ENCODE measurements at places on chromosomes 7 and 10. TPM values are rescaled to one million over a fixed set of nuclear protein-coding genes. Genes with fewer than 3 reads are reported as not detected.

Gene MMD2
- 5.2 TPM for total RNA-seq

- DNase-seq = no peak
Observed at GRCh38 chr10:129133856-129134255, 333.2 kb upstream of the MGMT start.

- no peak for DNase-seq
Observed at GRCh38 chr7:41809529-41809939, 106.6 kb upstream of the INHBA start.

DNA sequence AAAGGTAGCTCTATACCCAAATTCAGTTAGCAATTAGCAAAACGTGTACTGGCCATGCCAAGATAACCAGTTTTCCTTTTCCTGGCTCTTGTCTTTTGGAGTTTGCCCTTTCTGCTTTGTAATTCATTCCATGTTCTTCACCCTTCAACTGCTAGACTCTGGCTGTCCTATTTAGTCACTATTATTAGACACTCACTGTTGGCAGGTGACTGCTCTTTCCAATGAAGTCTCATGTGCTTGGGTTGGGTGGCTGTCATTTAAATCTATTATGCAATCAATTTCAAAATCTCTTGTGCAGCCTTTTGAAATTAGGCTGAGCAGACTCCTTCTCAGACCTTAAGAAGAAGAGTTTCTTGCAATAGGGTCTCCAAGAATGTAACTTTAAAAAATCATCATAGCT, 266.5 kb downstream of the GPR158 start:
- peak; percentile 47 for DNase-seq

DNA sequence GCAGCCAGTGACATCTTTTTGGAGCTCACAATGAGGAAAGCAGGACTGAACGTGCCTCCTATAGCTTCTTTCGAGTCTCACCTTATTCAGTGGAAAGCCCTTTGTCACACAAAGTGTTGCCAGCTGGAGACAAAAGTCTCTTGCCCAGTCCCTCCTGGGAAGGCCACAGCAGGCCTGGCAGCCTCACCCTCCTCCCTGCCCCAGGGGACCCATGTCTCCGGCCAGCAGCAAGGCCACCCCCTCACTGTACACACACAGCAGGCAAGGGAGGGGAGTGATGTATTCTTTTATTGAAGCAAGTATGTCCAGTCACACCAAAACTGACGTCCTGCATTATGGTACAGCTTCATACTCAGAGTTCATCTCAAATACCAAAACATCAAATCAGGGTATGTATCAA, 56.0 kb downstream of the CSGALNACT2 start:
- no peak for DNase-seq

Gene RARRES2
- total RNA-seq = 4.1 TPM

- no peak for DNase-seq
Observed at GRCh38 chr7:22216832-22217475, 140.0 kb downstream of the RAPGEF5 start.

DNA sequence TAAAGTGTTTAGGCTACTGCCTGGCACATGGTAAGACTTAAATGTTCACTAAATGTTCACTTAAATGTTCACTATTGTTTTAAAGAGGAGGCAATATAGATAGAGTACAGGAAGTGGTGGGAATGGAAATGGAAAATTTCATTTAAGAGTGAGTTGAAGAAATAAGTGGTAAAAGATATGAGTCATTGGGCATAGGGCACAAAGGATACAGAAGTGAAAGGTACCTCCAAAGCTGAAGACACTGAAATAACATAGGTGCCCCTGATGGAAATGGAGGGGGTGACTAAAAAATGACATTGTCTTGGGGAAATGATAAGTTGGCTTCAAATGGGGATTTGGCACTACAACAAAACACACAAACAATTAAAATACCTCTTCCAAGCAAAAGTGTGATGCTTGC, 5.2 kb upstream of the FRA10AC1 start:
- no peak for DNase-seq

GRCh38 chr7:140358024-140358411, 40.3 kb downstream of the SLC37A3 start:
- DNase-seq = no peak

- DNase-seq = no peak
Observed at GRCh38 chr10:28120795-28121194, 121.9 kb upstream of the ODAD2 start.

Gene GPC2
- total RNA-seq = 57.9 TPM

- DNase-seq = no peak
Observed at GRCh38 chr10:72322030-72322279, 32.8 kb downstream of the DNAJB12 start.

GRCh38 chr7:115106316-115106715, 184.4 kb downstream of the MDFIC start:
- DNase-seq = no peak

DNA sequence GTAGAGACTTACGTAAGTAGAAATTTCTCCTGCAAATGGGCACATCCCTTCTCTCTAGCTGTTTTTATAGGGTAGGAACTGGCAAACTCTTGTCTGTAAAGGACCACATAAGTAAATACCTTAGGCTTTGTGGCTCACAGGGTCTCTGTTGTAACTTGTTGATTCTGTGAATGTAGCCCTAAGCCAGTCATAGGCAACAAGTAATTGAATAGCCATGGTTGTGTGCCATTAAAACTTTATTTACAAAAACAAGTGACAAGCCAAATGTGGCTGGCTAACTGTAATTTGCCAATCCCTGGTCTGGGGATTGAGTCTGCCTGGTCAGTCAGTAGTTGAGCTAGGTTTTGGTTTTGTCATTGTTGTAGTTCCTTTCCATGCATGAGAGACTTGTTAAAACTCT, 5.3 kb upstream of the KLF6 start:
- no peak for DNase-seq

GRCh38 chr10:99459217-99459616, 28.8 kb upstream of the GOT1 start:
- DNase-seq = no peak

Gene CRYGN
- not detected for total RNA-seq

DNA sequence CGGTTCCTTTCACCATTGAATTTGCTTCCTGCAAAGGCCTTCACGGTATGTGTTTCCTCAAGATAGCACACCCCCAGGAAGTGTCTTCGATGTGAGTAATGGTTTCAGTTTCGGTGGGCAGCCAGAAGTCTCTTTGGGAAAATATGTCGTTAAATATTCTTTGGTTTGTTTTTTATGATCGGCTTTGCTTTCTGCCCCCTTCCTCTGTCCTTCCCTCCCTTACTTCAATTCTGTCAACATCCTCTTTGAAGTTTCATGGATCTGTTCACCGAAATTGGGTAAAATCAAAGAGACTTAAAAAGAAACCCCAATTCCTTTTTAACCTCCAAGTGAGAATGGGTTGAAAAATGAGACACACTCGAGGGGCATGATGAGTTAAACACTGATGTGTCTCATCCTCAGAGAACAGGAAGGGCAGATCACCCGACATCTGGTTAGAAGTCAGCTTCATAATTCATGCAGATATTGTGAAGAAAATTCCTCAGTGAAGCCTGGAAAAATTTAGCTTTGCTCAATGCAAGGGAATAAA, 170.8 kb upstream of the HABP2 start:
- DNase-seq = no peak

DNA sequence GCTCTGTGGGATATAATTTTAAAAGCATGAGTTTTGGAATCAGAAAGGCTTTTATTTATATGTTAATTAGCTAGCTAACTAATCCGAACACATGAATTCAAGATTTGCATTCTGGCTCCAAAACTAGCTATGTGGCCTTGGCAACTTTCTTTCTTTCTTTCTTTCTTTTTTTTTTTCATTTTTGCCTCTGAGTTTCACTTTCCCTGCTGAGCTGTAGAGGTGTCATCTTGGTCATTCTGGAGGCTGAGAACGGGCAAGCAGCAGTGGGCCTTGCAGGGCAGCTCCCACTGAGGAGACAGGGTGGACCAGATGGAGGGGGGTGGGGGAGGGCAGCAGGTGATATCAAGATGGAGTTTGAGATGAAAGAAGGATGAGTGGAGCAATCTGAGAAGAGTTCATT, 24.8 kb upstream of the SFMBT2 start:
- DNase-seq = no peak

Gene CRTAC1
- total RNA-seq = 15.5 TPM

- no peak for DNase-seq
Observed at GRCh38 chr10:50625649-50626132, 1.9 kb upstream of the SGMS1 start.

GRCh38 chr10:15309221-15309620, 61.9 kb downstream of the FAM171A1 start:
- DNase-seq = no peak

Gene RPEL1
- total RNA-seq = not detected

GRCh38 chr7:26843705-26844104, 20.7 kb downstream of the SKAP2 start:
- DNase-seq = no peak

Gene INSYN2A
- total RNA-seq = 12.6 TPM

DNA sequence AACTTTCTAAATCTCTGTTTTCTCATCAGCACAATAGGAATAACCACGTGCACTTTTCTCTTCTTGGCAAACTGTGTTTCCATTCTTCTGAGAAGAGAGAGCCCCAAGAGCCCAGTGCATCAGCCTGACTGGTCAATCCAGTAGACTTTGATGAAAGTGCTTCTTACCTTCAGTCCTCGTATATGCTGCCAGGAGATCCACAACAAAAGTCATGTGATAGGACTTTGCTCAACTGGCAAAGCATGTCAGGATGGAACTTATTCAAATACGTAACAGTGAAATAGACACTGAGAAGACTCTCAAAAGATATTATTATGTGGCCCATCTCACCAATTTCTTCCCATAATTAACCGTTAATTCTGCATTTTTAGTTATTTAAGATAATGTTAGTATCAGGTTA, 1031.5 kb upstream of the LRRTM3 start:
- DNase-seq = no peak

DNA sequence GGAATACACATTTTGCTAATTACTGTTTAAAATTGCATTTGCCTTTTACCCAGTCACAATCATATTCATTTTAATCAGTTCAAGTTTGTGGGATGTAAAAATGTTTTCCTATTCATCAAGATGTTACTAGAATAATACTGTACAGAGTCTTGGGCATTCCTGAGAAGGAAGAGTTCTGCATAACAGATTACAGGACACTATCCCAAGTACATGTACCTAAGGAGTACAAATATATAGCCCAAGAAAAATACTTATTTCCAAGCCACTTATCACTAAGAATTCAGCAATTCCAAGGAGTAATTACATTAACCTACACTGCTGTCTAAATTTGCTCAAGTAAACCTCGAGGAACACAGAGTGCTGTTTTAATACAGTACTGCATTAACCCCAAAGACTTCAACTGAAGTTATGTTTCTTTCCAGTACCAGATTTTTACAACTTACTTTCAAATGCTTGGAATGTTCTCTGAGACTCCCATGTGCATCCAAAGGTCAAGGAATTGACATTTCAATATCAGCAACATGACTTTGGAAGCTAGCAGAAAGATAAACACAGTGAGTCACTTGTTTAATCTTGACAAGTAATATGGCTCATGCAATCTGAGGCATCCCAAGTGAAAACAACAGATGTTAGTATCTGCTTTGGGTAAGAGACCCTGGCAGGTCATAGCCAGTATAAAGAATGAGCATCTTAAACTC, 125.4 kb upstream of the BET1 start:
- DNase-seq = no peak

DNA sequence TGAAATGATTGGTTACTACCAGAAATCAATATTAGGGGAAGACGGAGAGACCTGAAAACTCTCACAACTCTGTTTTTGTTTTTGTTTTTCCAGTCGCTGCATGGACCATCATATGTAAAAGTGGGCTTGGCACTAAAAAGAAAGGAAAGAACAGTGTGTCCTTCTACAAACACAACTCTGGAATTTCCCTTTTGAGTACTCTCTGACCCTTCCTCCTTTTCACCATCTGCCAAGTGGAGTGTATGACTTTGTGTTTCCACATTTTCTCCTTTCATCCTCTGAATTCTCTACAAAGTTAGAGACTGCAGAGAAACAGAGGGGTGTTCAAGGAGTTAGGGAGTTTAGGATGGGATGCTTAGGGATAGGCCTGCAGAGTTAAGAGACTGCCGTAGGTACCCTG, 92.0 kb downstream of the MDFIC start:
- no peak for DNase-seq

Measured in cerebellum (tissue), 4 donors.